Heart left ventricle (tissue), 16 donors: ENCODE measurements at places on chromosomes 2 and 18. TPM values are rescaled to one million over a fixed set of nuclear protein-coding genes. Genes with fewer than 3 reads are reported as not detected.

Gene CYP27C1
- 0.44 TPM for total RNA-seq

Gene MPP4
- not detected for total RNA-seq

Gene RAB3GAP1
- total RNA-seq, result 56.4 TPM

Gene ODC1
- 77.6 TPM for total RNA-seq

Gene TRMT61B
- 22.4 TPM for total RNA-seq

Gene CYTIP
- total RNA-seq, result 1.4 TPM

Gene DNAH6
- 0.10 TPM for total RNA-seq

Gene TPO
- 8.4 TPM for total RNA-seq

Gene DES
- total RNA-seq, result 27,245 TPM

Gene ANKRD39
- total RNA-seq, result 16.3 TPM

Gene DOK6
- 2.9 TPM for total RNA-seq

Gene ACAA2
- 165 TPM for total RNA-seq

Gene DNAH7
- total RNA-seq, result 0.63 TPM

Gene C1QL2
- total RNA-seq, result not detected

Gene UGT1A10
- total RNA-seq, result not detected

Gene TUBA4B
- total RNA-seq, result not detected
